ENCODE measurements at places on chromosomes 12 and 14.

GRCh38 chr14:55512421-55512820 lies 67.6 kb upstream of the KTN1 start:
- no peak for DNase-seq

DNA sequence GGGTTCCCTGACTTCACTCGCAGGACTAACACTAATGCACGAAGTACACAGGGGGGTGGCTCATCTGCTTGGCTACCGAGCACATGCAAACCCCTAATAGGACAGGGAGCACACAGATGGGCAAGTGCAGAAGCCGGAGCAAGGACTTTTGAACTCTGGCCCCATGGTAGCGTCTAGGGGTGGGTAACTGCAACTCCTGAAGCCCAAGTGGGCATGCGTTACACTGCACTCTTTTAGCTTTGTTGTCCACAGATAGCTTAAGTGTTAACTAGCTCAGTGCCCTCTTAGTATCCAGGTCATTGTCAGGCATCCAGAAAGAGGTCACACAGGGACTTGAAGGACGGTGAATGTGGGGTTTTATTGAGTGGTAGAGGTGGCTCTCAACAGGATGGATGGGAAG lies 3.0 kb upstream of the BLTP3B start:
- DNase-seq: no peak

GRCh38 chr14:52936437-52936836 lies 14.4 kb downstream of the FERMT2 start:
- no peak for DNase-seq

DNA sequence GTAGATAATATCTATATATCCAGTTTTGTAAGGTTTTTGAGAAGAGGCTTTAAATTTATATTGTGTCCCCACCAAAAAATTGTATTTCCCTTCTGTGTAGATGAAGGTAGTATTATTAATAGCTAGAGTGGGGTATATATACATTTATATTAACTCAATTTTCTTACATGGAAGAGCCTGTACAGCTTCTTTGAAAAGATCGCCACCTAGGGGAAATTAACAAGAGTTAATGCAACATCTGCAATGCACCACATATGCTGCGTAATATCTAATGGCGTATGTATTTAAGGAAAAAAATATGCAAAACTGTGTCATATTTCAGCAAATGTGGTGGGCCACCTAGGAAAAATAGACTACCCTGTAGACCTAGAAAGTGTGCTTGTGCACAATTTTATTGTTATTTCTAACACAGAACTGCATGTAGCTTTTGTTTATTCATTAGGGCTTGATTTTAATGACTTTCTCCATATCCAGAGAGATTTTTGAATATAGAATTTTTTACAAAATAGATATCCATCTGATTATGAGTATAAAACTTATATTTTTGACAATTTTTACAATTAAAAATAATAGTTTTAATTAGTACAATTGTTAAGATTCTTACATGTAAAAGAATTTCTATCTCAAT lies 14.0 kb downstream of the CCER1 start:
- no peak for DNase-seq

DNA sequence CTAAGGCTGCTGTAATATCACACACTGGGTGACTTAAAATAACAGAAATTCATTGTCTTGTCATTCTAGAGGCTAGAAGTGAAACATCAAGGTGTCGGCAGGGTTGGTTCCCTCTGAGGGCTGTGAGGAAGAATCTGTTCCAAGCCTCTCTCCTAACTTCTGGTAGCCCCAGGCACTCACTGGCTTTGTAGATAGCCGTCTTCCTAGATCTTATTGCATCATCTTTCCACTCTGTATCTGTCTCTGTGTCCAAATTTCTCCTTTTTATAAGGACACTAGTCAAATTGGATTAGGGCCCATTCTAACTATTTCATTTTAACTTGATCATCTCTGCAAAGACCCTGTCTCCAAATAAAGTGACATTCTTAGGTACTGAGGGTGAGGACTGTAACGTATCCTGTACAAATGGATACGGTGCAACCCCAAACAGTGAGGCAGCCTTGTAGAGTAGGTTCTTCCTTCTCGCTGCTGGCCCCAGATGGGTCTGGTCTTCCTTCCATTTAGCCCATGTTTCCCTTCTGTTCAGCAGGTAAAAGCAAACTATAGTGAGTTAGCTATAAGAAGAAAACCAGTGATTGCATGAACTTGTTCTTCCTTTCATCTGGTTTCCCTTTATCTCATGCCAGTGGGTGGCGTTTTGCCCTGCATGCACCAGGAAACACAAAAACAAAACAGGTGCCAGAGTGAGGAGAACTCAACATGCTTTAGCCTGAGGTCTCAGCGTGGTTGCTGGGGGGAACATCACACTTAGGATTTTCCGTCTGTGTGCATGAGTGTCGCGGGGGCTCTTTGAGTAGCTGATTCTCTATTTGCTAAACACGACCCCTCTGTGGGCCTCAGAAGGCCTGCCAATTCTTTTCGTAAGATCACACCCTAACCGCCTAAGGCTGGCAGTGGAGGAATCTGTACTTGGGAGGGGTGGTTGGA lies 19.5 kb downstream of the TTC9 start:
- DNase-seq: peak; percentile 64

GRCh38 chr14:58055497-58056010 lies 96.5 kb downstream of the ARMH4 start:
- no peak for DNase-seq

DNA sequence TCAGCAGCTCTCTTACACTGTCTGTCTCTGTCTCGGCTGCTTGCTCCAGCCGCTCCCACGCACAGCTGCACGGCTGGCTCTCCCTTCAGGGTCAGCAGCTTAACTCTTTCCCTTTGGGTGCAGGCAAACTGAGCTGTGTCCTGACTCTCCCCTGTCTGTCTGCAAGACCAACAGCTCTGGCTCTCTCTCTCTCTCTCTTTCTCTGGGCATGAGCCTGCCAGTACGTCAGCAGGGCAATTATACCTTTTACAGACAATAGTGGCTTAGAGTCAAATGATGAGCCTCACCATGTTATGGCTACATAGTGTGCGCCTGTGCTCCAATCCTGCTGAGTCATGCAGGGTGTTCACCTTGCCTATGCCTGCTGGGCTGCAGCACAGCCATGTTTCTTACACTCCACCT lies 120.5 kb upstream of the DDHD1 start:
- DNase-seq: no peak

DNA sequence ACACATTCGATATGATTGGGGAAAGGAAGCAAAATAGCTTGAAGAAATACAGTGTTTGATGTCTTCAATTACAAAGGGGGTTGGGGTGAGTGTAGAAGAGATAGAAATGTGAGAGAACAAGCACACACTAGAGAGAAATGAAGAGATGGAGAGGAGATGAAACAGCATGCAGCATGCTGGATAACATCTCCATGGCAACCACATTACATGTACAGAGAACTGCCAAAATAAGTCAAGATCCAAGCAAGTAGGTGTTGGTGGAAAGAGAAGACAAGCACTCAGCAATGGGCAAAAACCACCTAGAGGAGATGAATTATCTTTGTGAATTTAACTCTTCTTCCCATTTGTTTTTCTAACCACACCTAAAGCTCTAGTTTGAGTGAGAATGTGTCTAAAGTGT lies 289.8 kb downstream of the GRIN2B start:
- no peak for DNase-seq

DNA sequence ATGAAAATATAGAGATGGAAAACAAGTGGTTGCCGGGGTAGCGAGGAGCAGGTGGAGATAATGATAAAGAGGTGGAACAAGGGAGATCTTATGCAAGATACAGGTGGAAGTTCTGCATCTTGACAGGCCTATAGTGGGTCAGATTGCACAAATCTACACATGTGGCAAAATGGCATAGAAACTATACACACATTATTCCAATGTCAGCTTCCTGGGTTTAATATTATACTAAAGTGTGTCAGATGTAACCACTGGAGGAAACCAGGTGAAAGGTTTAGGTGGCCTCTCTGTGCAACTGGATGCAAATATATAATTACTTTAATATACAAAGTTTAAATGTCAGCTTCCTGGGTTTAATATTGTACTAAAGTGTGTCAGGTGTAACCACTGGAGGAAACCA lies 1.1 kb downstream of the SLC38A4 start:
- no peak for DNase-seq

- no peak for DNase-seq
These were observed 504.1 kb downstream of the TMTC2 start for GRCh38 chr12:83190631-83191390.

GRCh38 chr12:121799156-121799841 lies 4.5 kb upstream of the SETD1B start:
- peak; percentile 76 for DNase-seq

GRCh38 chr12:9144730-9145106 lies 29.0 kb upstream of the A2M start:
- DNase-seq: no peak

GRCh38 chr12:95940514-95940913 lies 1.9 kb downstream of the CCDC38 start:
- DNase-seq: no peak

DNA sequence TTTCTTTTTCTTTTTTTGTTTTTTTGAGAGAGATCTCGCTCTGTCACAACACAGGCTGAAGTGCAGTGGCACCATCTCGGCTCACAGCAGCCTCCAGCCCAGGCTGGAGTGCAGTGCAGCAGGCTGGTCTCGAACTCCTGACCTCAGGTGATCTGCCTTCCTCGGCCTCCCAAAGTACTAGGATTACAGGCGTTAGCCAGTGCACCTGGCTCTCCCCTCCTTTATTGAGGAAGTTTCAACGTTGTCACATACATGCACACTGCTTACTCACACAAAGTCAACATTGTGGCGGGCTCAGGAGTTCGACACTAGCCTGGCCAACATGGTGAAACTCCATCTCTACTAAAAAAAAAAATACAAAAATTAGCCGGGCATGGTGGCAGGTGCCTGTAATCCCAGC lies 32.0 kb downstream of the EAPP start:
- DNase-seq: no peak

DNA sequence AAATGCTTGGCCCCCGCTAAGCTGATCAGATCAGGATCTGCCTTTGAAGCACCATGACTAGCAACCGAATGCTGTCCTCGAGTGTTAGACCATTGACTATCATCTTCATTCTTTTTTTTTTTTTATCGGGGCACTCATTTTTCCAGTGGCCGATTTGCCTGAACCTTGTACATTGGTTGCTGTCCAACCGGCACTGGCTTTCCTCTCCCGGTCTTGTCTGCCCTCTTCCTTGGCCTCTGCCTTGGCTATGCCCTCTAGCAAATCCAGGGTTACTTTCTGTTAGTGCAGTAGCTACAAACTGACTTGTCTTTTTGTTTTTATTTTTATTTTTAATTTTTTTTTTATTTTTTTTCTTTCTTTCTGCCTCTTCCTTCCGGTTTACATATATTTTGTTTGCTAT lies 102.3 kb downstream of the ALG10 start:
- DNase-seq: no peak

- peak; percentile 12 for DNase-seq
These were observed 35.3 kb downstream of the PSMC1 start for GRCh38 chr14:90291699-90292098.

- DNase-seq: no peak
These were observed 39.4 kb downstream of the HNRNPC start for GRCh38 chr14:21229821-21230220.

GRCh38 chr14:54381821-54382220 lies 15.0 kb upstream of the CDKN3 start:
- no peak for DNase-seq

DNA sequence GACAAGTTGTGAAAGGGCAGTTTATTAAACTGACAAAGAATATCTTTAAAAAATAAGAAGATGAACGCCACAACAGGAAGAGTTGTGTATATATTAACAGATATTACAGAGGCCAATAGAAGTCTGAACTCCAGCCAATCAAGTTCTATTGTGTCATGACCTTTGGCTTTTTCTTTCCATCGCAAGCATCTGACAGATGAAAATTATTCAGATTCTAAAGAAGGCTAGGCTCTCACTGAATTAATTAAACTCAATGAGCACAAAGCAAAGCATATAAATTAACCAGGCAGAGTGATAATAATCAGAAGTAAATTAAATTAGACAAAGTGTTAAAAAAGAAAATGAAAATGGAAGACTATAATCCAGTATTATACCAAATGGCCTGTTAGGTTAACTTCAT lies 62.0 kb upstream of the PYGL start:
- no peak for DNase-seq

- DNase-seq: peak; percentile 57
These were observed 800 bp downstream of the PCNX4 start for GRCh38 chr14:60092526-60092920.

- DNase-seq: no peak
These were observed 19.2 kb upstream of the PPP1R12A start for GRCh38 chr12:79954037-79954610.

DNA sequence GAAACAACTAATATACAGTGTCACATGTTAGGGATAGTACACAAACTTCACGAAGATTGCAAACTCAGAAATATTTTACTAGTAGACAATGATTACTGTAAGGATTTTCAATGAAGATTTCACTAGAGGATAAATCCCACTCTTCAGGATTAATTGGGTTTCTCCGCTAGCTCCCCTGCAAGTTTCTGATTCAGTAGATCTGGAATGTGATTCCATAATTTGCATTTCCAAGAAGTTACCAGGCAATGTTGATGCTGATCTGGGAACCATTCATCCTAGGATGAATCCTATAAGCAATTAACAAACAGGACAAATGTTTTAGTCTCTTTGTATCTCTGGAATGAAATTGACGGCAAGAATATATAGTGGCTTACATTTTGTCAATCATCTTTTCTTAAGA lies 272.4 kb downstream of the ALX1 start:
- no peak for DNase-seq

GRCh38 chr14:52918486-52918885 lies 32.4 kb downstream of the FERMT2 start:
- DNase-seq: no peak

DNA sequence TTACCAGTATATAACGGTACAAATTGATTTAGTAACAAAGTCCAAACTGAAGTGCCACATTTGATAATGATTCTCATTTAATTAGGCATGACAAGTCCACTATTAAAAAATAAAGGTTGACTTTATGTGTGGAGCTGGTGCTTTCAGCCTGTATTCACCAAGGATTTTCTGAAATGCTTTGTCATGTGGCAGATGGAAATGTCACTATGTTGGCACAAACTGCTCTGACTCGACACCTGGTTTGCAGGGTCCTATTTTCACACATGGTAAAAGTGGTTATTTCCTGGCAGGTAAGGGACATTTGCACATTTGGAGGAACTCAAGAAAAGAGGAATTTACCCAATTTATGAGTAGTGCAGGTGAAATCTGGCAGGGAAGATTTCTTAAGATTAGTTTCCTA lies 572.6 kb upstream of the MDGA2 start:
- no peak for DNase-seq

DNA sequence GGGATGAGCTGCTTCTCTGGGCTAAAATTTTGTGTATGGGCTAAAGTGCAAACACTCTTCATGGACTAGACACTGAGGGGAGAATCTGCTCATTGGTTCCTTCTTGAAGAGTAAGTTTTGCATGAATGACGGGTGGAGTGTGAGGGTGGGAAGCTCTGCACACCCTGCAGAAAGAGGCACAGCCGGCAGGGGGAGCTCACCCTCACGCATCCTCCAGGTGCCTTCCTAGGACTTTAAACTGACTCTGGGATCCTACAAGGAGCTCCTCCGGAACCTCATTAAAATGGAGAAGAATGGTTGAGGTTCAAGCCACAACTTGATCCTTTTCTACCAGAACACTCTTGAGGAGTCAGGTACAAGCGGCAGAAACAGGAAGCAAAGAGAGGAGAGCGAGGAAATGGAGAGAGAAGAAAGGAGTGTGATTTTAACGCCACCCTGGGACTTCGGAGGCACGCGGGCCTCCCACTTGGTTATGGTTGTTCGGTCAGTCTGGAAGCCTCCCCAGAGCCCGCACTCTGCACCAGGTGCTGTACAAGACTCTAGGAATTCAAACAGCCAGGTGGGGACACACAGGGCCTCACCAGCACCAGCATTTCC lies 87.5 kb downstream of the SETD3 start:
- peak; percentile 64 for DNase-seq
